ENCODE measurements at places on chromosomes 6 and 20. TPM values are rescaled to one million over a fixed set of nuclear protein-coding genes. Genes with fewer than 3 reads are reported as not detected.
A peak's percentile ranks its signal among the peaks of the same experiment; 100 is the strongest.

DNA sequence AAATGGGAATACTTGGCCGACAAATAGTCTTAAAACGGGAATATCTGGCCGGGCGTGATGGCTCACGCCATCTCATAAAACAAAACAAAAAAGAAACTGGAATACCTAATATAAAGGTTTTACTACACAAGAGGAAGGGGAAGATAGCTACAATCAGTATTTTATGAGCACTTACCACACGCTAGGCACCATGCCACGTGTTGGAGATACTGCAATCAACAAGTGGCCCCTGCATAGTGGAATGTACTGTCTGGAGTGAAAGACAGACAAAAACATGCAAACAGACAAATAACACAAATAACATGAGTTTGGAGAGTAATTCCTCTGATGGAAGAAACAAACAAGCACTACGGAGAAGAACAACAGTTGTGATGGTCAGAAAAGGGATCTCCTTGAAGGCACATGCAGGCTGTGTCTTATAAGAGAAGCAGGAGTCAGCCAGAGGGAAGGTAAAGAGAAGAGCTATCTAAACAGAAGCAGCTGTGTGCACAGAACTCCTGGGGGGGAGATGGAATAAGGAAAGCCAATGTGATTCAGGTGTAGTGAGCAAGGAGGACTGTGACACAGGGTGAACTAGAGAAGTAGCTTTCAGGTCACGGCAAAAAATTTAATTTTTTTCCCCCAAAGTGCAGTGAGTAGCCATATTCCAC lies 39.1 kb upstream of the AKIRIN2 start:
- no peak for DNase-seq
- H3K27me3 ChIP-seq = no peaks in the 10 kb centered on the region
- no peaks in the 10 kb centered on the region for H3K36me3 ChIP-seq
- no peak overlapping the region for H3K27ac ChIP-seq
- H3K4me3 ChIP-seq = no peak overlapping the region

- DNase-seq = peak; percentile 85
- no peaks in the 10 kb centered on the region for H3K27me3 ChIP-seq
- H3K27ac ChIP-seq = peak overlapping the region; percentile 98
- H3K4me3 ChIP-seq = peak overlapping the region; percentile 47
Observed at GRCh38 chr6:90274451-90275030, 22.1 kb downstream of the BACH2 start.

Gene DLK2
- total RNA-seq = 1.4 TPM

Gene KIZ
- total RNA-seq = 30.1 TPM

Gene BPIFB2
- total RNA-seq = 0.22 TPM
